ENCODE measurements at places on chromosomes 7 and 10.

DNA sequence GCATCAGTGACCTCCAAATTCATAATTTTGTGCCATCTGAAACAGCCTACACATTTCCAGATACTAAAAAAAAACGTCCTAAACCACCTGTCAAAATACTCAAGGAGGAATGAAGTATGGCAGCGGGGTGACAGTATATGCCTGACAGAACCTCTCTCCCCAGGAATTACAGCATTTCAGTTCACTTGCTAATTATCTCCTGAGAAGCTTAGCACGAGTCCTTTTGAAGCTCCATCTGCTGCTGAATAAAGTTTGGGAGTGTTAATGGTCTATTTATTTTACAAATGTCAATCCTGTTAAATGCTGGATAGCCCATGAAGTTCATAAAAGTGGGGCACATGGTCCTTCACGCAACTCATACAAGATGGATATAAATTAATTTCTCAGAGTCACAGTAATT is 29.4 kb upstream of the ANLN start:
- DNase-seq = no peak

DNA sequence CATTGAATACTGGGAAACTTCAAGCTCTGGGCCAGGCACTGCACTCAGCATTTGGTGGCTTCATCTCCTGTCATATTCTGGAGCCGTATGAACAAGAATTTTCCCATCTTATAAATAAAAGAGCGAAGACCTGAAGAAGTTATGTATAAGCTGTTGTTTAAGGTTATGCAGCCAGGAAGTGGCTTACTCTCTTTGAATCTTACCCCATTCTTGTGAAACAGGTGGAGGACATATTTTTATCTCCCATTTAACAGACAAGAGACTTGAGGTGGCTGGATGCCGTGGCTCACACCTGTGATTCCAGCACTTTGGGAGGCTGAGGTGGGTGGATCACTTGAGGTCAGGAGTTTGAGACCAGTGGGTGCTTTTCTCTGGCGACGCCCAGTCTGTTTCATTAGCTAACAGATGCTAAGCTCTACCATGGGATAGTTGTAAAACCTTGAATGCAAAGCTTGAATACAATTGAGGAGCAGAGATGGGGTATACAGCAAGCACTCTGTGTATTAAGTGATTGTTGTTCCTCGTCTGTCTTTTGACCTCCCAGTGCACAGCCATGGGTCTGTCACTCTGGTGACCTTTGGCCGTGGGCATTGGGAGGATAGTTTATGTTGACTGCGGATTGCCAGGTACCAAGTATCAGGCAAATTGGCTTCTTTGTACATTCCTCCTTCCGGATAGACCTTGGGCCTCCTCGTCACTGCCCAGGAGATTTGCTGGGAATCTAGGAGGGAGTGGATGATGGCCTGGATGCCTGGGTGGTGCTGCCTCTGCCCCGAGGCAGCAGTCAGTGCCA is 85.8 kb downstream of the GRK5 start:
- DNase-seq = no peak

DNA sequence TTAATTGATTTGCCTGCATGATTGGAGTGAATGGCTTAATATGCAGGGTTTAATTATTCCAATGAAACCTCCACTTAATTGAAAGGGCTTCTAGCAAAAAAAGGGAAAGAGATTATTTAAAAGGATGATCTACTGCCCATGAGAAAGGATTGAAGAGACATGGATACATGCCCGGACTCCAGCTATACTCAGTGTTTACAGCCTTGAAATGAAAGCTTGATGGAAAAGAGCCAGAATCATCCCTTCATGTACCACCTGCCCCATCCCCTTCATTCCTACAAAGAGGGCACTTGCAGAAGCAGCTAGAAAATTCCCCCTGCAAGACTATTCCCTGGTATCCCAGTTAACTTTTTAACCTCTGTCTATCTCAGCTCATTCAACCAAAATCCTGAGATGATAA is 78.4 kb downstream of the CARD11 start:
- DNase-seq = no peak

GRCh38 chr7:83410989-83411591 is 237.8 kb downstream of the SEMA3E start:
- no peak for DNase-seq

GRCh38 chr7:135251496-135252391 is 18.1 kb downstream of the STRA8 start:
- DNase-seq = no peak

GRCh38 chr10:498760-499435 is 190.6 kb downstream of the DIP2C start:
- no peak for DNase-seq

DNA sequence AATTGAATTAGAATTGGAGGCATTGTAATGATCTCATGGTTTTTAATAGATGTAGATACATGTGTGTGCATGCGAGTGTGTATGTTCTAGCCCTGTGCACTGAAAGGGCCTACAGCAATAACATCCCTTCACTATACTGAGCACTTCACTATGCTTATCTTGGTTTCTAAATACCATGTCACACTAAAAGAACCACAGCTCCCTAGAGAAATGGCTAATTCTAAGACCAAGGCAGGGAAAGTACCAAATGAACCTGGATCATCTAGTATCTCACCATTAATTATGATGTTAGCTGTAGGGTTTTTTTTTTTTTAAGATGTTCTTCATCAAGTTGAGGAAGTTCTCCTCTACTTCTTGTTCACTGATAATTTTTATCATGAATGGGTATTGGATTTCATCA is 55.1 kb downstream of the HECTD2 start:
- no peak for DNase-seq

- no peak for DNase-seq
Observed at GRCh38 chr10:71067098-71067740, 145.2 kb upstream of the UNC5B start.

- no peak for DNase-seq
Observed at GRCh38 chr10:130137090-130137448, 878 bp downstream of the GLRX3 start.

- no peak for DNase-seq
Observed at GRCh38 chr10:18822156-18822555, 162.9 kb downstream of the ARL5B start.

GRCh38 chr10:77837925-77838595 is 88.5 kb downstream of the DLG5 start:
- DNase-seq = no peak

- no peak for DNase-seq
Observed at GRCh38 chr10:18351421-18351820, 211.2 kb downstream of the CACNB2 start.

GRCh38 chr7:106774213-106774767 is 90.8 kb upstream of the PIK3CG start:
- no peak for DNase-seq

GRCh38 chr10:102300278-102300843 is 55.0 kb downstream of the GBF1 start:
- no peak for DNase-seq

- DNase-seq = no peak
Observed at GRCh38 chr10:2335626-2336025, 598.3 kb upstream of the ADARB2 start.

GRCh38 chr7:16271355-16271915 is 149.9 kb downstream of the CRPPA start:
- DNase-seq = no peak

DNA sequence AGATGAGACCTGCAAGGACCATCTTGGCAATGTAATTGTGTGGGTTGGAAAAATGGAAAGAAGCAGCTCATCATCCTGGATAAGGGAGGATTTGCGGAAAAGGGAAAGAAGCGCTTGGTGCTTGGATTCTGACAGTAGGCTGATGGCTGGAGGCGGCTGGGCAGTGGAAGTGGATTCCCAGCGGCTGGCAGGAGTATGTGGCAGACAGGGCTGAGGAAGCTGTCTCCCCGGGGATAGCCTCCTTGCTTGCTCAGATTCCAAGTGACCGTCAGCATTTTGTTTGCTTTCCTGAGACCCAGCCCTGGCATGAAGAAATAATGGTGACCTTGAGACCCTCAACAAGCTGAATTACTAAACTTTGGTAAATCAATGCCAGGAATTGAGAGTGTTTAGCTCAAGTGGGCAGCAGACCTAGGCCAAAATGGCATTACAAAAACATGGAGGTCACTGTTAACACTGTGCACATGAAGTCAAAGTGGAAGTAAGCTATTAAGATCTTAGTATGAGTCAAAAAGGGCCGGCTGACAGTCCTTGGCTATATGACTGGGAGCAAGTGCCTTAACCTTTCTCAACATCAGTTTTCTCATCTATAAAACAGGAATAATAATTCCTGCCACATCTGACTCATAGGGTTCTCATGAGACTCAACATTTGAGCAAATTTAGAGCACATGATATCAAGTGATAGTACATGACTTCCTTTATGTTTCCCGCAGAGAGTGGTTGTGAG is 21.3 kb downstream of the SLC25A28 start:
- no peak for DNase-seq

DNA sequence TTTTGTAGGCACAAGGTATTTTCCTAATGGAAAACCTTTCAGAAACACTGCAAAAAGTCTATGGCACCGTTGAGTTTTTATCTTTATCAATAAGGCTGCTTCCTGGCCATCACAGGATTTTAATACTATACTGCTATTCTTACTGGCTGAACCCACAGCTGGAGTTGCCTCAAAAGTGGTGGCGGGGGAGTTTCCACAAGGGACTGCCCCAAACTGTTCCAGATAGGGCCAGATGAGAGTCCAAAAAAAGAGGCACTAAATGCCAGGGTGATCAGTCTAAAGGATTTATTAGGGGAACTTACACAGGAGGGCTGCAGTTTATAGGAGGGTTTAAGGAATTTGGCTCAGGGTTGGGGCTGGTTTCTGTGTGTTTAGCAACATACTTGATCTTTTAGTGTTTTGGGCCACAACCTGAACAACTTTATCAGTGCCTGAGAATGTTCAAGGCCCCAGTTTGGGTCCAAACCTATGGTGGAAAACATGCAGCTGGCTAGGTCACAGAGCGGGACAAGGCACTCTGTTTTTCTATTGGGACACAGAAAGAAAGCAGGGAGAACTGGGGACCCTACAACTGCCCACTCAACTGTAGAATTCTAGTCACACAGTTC is 41.4 kb downstream of the STAM start:
- no peak for DNase-seq

GRCh38 chr10:26367771-26368170 is 70.4 kb upstream of the APBB1IP start:
- DNase-seq = no peak

DNA sequence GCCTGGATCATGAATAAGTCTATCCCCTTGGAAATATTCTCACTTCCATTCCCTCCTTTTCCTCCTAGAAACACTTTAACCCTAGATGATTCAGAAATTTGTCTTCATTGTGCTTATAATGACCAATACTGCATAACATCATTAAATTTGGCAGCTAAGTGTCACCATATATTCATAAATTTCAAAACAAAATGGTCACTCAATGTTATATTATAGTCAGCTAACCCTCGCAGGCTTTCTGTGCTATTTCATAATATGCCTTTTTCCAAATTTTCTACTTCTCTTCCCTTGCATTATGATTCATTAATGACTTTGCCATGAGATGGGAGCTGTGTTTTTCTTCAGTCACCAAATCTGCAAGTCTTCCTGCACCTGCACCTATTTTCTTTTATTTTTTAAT is 308.3 kb upstream of the AKR1E2 start:
- no peak for DNase-seq

DNA sequence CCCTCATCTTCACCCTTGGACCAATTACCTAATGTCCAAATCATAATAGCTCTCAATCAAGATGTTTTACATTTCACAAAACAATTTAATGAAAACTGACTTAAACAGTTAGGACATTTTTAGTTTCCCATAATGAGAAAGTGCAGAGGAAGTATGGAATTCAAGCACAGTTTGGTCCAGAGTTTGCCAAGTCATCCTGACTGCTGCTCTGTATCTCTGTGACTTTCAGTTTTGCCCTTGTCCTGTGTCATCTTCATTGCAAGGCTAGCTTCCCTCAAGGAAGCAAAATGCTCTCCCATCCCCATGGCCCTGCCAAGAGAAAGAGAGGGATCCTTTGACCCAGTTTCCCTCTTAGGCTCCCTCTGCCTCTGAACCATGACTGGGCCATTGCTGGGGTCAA is 7.9 kb upstream of the PLEKHS1 start:
- DNase-seq = no peak
